ENCODE measurements at places on chromosomes 7 and 10.

- no peak for DNase-seq
Measured at GRCh38 chr7:14009453-14010418, 20.3 kb upstream of the ETV1 start.

GRCh38 chr7:107450970-107451369 lies 18.9 kb upstream of the GPR22 start:
- DNase-seq = peak; percentile 51

- DNase-seq = peak; percentile 38
Measured at GRCh38 chr10:52729271-52730104, 43.1 kb downstream of the MBL2 start.

DNA sequence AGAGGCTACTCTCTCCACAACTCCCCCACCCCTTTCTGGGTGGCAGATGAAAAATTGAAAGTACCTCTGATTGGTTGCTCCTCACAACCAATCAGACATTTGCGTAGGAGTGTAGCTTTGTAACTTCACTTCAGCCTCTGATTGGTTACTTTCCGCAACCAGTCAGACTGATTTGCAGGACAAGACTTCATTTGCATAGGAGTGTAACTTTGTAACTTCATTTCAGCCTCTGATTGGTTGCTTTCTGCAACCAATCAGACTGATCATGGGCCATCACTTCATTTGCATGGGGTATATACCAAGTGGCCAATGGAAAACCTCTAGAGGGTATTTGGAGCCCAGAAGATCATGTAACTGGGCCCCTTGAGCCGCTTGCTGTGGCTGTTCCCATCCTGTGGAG lies 25.6 kb downstream of the CDNF start:
- peak; percentile 18 for DNase-seq

DNA sequence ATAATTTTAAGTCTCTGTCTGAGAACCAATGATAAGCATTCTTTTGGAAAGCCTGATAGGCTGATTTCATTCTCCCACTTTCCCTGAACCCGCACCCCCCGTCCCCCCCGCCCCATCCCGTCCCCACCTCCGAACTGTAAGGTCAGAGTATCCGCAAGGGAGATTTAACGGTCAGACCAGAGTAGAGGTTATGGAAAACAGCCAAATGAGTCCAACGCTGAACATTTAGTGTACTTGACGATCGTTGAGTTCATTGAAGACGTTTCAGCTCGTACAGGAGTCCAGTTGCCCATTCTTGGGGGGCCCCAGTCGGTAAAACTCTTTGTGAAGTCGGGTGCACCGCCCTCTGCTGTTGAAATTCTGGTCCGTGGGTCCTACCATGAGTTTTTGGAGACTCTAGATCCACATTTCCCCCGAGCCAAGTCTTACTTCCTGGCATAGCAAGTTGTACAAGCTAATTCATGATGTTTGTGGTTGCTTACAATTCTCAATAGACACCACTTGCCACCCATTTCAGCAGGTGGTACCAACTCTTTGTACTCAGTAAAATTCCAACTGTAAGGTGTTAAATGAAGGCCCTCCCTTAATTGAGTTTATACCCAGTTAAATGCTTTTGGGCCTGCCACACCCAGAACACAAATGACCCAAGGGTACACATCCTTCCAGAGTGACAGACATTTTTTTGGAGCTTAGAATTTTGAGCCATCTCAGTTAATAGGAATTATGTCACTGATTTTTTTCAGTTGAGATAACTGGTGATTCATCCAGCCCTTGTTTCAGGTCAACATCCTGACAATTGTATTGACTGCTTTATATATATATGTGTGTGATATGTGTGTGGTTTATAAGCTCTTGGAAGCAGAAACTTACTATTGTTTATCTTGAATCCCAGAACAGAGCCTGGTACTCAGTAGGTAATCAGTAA lies 1.2 kb downstream of the MARCHF5 start:
- peak; percentile 67 for DNase-seq

DNA sequence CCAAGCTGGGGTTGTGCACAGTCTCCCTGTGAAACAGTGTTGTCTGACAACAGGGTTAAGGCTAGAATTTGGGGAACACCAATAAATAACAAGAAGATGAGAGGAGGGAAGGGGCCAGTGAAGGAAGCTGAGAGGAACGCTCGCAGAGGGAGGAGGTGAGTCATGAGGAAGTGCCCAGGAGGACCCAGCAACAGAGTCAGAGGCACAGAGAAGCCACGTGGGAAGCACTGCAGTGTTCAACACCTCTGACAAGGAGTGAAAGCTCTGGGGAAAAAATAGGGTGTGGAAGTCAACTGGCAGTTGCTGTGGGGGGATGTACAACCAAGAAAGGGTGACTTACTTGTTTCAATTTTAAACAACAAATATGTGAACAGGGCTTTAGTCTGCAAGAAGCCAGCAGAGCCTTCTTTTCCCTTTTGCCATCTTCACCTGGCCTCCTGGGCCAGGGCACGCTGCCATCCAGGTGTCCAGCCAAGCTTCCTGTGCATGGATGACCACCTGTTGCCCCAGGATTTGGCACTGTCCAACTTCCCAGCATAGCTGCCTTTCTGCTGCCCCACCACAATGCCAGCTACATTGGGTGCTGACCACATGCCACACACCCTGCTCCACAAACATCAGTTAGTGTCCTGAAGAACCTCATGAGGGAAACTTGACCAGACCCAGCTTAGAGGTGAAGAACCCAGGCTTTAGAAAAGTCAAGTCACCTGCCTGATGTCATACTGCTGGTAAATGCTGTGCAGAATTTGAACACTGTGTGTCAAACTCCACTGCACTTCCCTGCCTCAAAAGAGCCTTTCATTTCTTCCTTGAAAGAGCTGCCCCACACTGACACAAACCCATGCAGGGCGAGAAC lies 69.6 kb downstream of the ATXN7L1 start:
- DNase-seq = peak; percentile 85

All from fibroblast of mammary gland (primary cell).